ENCODE measurements at places on chromosomes 12 and 14.

DNA sequence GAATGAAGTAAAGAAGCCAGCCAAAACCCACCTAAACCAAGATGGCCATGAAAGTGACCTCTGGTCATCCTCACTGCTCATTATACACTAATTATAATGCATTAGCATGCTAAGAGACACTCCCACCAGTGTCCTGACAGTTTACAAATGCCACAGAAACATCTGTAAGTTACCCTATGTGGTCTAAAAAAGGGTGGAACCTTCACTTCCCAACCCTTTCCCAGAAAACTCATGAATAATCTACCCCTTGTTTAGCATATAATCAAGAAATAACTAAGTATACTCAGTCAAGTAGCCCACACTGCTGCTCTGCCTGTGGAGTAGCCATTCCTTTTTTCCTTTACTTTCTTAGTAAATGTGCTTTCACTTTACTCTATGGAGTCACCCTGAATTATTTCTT, 19.8 kb downstream of the STYK1 start:
- no peak for DNase-seq

GRCh38 chr14:73700325-73700724, 13.9 kb downstream of the PNMA1 start:
- DNase-seq = no peak

DNA sequence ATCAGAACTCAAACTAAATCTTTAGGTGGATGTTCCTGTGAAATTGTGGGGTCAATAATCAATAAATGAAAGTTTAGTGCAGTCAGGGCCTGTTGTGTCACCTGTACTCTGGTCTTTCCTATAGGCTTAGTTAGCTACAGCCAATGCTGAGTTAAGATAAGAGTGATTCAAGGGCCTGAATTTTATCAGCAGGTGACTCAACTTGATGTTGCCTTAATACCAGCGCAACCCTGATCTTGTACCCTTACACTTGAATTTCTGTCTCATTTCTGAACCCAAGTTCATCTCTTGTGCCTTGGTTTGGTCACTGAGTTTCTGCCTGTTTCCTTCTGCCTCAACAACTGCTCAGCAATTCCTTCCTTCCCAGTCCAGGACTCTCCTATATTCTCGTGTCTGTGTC, 157.0 kb upstream of the E2F7 start:
- DNase-seq = no peak

DNA sequence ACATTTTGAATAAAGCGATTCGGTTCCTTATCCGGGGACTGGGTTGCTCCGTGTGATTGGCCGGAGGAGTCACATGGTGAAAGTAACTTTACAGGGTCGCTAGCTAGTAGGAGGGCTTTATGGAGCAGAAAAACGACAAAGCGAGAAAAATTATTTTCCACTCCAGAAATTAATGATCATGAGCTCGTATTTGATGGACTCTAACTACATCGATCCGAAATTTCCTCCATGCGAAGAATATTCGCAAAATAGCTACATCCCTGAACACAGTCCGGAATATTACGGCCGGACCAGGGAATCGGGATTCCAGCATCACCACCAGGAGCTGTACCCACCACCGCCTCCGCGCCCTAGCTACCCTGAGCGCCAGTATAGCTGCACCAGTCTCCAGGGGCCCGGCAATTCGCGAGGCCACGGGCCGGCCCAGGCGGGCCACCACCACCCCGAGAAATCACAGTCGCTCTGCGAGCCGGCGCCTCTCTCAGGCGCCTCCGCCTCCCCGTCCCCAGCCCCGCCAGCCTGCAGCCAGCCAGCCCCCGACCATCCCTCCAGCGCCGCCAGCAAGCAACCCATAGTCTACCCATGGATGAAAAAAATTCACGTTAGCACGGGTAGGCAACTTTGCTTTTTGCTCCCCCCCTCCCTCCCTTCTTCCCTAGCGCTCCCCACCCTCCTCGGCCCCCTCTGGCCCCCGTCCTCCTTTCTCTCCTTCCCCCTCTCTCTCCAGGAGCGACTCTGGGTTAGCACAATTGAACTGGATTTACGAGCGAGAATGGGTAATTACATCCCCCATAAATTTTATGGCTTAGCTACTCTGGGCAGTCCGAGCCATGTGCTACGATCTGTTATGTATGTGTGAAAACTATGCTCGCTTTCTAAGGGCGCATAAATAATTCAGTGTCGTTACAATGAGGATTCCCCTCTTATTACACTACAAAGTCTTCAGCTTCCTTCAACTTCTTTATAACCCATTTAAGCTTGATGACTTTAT, at the start of gene HOXC4:
HOXC4 (plus strand) TSS at position 85 of the 991 bp plus-strand sequence; CDS start at position 173, 88 bp downstream.
- DNase-seq = no peak

GRCh38 chr14:70909733-70910614, 2.7 kb downstream of the PCNX1 start:
- no peak for DNase-seq

DNA sequence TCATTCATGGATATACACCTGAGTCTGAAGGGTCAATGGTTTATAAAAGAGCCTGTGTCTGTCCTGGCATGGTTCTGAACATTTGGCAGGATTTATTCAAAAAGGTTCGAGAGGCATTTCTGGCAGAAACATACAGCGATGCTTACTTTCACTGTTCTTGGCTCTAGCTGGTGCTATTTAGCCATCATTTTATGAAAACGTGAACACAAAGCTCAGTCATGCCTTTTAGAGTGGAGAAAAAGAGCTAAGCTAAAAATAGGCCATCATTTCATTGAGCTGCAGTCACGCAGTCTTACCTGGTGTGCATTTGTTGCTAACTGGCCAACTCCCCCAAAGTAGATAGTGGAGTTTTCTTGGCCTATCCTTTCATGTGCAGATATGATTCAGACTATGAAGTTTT, 1209.5 kb downstream of the SLC16A7 start:
- DNase-seq = no peak

DNA sequence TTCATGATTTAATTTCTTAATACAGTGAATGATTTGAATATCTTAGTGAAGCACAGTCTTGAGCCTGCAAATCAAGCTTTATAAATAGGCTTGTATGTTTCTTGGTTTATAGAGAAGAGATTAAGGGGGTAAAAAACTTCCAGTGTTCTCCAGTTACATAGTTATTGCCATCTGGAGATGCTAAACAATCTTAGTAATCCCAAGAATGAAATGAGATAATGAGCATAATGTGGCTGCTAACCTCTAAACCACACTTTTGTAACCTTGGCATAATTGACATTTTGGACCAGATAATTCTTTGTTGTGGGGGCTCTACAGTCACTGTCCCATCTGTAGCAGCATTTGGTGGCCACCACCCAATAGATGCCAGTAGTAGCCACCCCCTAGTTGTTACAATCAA, 316.8 kb downstream of the CCDC91 start:
- no peak for DNase-seq

- DNase-seq = no peak
Observed at GRCh38 chr14:102819747-102820330, 42.6 kb downstream of the TRAF3 start.

DNA sequence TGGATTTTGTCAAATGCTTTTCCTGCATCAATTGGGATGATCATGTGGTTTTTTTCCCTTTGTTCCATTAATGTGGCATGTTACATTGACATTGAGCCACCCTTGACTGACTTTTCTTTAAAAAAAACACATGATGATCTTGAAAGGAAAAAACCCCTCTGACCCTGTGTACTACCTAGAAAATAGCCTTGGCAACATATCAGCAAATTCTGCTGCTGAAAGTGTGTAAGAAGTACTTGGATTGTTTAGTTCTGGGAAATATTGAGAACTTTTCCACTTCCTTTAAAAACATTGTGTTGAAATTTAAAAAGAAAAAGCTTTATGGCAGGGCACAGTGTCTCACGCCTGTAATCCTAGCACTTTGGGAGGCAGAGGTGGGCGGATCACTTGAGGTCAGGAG, 20.7 kb downstream of the ACACB start:
- no peak for DNase-seq

Data from T-helper 17 cell (primary cell).